ENCODE measurements at places on chromosomes 2 and 18. TPM values are rescaled to one million over a fixed set of nuclear protein-coding genes. Genes with fewer than 3 reads are reported as not detected.

GRCh38 chr18:55838841-55839240 is 250.8 kb upstream of the TCF4 start:
- no peak overlapping the region for H3K4me3 ChIP-seq
- H3K27me3 ChIP-seq: no peaks in the 10 kb centered on the region
- H3K4me1 ChIP-seq: no peaks in the 10 kb centered on the region
- H3K27ac ChIP-seq: no peak overlapping the region

GRCh38 chr2:241216211-241216761 is 27.8 kb downstream of the ANO7 start:
- DNase-seq: no peak
- H3K4me3 ChIP-seq: no peak overlapping the region
- H3K27me3 ChIP-seq: no peaks in the 10 kb centered on the region
- H3K4me1 ChIP-seq: no peaks in the 10 kb centered on the region
- no peaks in the 10 kb centered on the region for H3K36me3 ChIP-seq

DNA sequence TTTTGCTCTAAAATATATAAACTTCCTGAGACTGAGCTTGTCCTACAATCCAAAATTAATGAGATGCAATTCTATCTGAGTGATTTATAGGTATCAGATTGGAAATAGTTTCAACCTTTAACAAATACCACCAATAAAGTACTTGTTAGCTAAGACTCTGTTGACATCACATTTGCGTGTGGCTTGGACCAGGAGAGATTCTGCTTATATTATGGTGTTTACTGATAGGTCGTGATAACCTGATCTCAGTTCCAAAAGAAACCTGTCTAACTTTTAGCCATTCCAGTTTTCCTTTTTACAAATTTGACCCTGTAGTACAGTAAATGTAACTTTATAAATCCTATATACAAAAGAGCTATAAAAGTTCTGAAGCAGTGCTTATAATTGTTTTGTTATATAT is 78.4 kb upstream of the ABCA12 start:
- H3K4me3 ChIP-seq: no peak overlapping the region
- DNase-seq: no peak
- H3K36me3 ChIP-seq: no peaks in the 10 kb centered on the region
- no peaks in the 10 kb centered on the region for H3K4me1 ChIP-seq
- H3K27me3 ChIP-seq: no peaks in the 10 kb centered on the region
- H3K27ac ChIP-seq: no peak overlapping the region

GRCh38 chr2:174634130-174635014 is 36.8 kb upstream of the WIPF1 start:
- H3K27ac ChIP-seq: peak overlapping the region; percentile 45
- no peaks in the 10 kb centered on the region for H3K27me3 ChIP-seq
- peak overlapping the region; percentile 35 for H3K4me3 ChIP-seq
- H3K36me3 ChIP-seq: no peaks in the 10 kb centered on the region
- H3K4me1 ChIP-seq: peaks cover 38% of the 10 kb centered on the region

GRCh38 chr2:157190151-157190550 is 67.4 kb upstream of the GALNT5 start:
- H3K36me3 ChIP-seq: no peaks in the 10 kb centered on the region
- H3K4me3 ChIP-seq: no peak overlapping the region
- H3K27ac ChIP-seq: no peak overlapping the region

DNA sequence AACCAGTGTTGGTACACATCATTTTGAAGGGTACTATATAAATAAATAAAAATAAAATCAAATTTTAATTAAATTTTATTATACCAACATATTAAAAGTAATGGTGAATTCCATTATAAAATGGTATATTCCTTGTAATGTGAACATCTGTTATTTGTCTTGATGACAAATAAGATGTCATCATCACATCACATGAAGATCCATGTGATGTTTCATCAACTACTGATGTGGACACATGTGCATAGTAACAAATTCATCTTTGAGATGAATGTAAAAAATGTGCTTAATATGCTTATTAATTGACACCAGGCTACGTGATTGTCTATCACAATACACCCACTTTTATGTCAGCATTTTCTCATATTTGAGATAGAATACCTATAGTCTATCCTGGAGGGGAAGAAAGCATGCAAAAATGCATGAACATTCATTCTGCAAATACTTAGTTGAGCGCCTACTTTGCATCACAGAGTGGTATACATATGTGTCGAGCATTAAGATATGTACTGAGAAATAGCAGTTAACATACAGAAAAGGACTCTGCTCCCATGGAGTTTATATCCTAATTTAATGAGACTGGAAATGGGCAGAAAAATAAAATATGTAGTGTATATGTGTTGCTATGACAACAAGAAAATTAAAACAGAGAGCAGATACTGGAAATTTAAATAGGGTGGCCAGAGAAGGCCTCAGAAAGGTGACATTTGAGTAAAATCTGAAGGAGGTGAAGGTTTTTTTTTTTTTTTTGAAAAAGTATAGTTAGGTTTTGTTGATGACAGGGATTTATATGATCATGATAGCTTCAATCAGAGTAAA is 281.1 kb downstream of the ARHGAP15 start:
- H3K4me1 ChIP-seq: no peaks in the 10 kb centered on the region
- no peak overlapping the region for H3K4me3 ChIP-seq
- H3K27ac ChIP-seq: no peak overlapping the region
- H3K36me3 ChIP-seq: no peaks in the 10 kb centered on the region
- no peak for DNase-seq

Gene SERPINB5
- not detected for total RNA-seq

Gene IMPACT
- 24.0 TPM for total RNA-seq

Gene AP1S3
- 3.4 TPM for total RNA-seq

Gene TGFA
- total RNA-seq: 1.0 TPM
